ENCODE measurements at places on chromosomes 6 and 20. TPM values are rescaled to one million over a fixed set of nuclear protein-coding genes. Genes with fewer than 3 reads are reported as not detected.
A peak's percentile ranks its signal among the peaks of the same experiment; 100 is the strongest.

- H3K4me3 ChIP-seq = no peak overlapping the region
- no peaks in the 10 kb centered on the region for H3K27me3 ChIP-seq
- no peaks in the 10 kb centered on the region for H3K36me3 ChIP-seq
These were observed 91.0 kb upstream of the FOXA2 start for GRCh38 chr20:22675341-22675740.

The C20orf96 gene
- total RNA-seq = 3.6 TPM

- H3K4me1 ChIP-seq = no peaks in the 10 kb centered on the region
- no peak overlapping the region for H3K27ac ChIP-seq
- H3K4me3 ChIP-seq = no peak overlapping the region
- no peaks in the 10 kb centered on the region for H3K36me3 ChIP-seq
- DNase-seq = no peak
- no peaks in the 10 kb centered on the region for H3K27me3 ChIP-seq
These were observed 557.7 kb upstream of the NRSN1 start for GRCh38 chr6:23568292-23568691.

GRCh38 chr20:50844430-50845100 is 49.7 kb downstream of the BCAS4 start:
- H3K36me3 ChIP-seq = no peaks in the 10 kb centered on the region
- H3K27ac ChIP-seq = no peak overlapping the region
- no peaks in the 10 kb centered on the region for H3K27me3 ChIP-seq
- H3K4me1 ChIP-seq = peaks cover 10% of the 10 kb centered on the region
- no peak for DNase-seq
- H3K4me3 ChIP-seq = no peak overlapping the region

GRCh38 chr20:62031462-62032092 is 34.1 kb downstream of the TAF4 start:
- peaks cover 9% of the 10 kb centered on the region for H3K4me1 ChIP-seq
- H3K36me3 ChIP-seq = no peaks in the 10 kb centered on the region
- no peak overlapping the region for H3K4me3 ChIP-seq
- H3K27me3 ChIP-seq = no peaks in the 10 kb centered on the region
- DNase-seq = no peak
- no peak overlapping the region for H3K27ac ChIP-seq

The BIRC7 gene
- 0.50 TPM for total RNA-seq

DNA sequence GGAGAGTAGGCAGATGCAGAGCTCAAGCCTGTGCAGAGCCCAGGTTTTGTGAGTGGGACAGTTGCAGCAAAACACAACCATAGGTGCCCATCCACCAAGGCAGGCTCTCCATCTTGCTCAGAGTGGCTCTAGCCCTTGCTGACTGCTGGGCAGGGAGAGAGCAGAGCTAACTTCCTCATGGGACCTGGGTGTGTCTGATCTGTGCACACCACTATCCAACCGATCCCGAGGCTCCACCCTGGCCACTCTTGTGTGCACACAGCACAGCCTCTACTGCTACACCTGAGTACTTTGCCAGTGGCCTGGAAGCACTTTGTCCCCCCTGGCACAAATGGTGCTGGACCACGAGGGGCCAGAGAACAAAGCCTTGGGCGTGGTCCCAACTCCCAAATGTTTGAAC is 7.9 kb upstream of the DEFB125 start:
- no peaks in the 10 kb centered on the region for H3K27me3 ChIP-seq
- H3K4me1 ChIP-seq = no peaks in the 10 kb centered on the region
- no peak for DNase-seq
- no peak overlapping the region for H3K4me3 ChIP-seq
- H3K36me3 ChIP-seq = no peaks in the 10 kb centered on the region

GRCh38 chr6:152301021-152301764 is 336.0 kb downstream of the SYNE1 start:
- H3K27ac ChIP-seq = peak overlapping the region; percentile 69
- no peaks in the 10 kb centered on the region for H3K27me3 ChIP-seq
- DNase-seq = no peak
- peaks cover 32% of the 10 kb centered on the region for H3K4me1 ChIP-seq

The C6orf141 gene
- not detected for total RNA-seq

- no peaks in the 10 kb centered on the region for H3K27me3 ChIP-seq
- no peaks in the 10 kb centered on the region for H3K4me1 ChIP-seq
- H3K4me3 ChIP-seq = no peak overlapping the region
- no peaks in the 10 kb centered on the region for H3K36me3 ChIP-seq
- H3K27ac ChIP-seq = no peak overlapping the region
- DNase-seq = no peak
These were observed 228.0 kb downstream of the PLCB1 start for GRCh38 chr20:8360035-8360434.

The FIG4 gene
- total RNA-seq = 10.4 TPM

DNA sequence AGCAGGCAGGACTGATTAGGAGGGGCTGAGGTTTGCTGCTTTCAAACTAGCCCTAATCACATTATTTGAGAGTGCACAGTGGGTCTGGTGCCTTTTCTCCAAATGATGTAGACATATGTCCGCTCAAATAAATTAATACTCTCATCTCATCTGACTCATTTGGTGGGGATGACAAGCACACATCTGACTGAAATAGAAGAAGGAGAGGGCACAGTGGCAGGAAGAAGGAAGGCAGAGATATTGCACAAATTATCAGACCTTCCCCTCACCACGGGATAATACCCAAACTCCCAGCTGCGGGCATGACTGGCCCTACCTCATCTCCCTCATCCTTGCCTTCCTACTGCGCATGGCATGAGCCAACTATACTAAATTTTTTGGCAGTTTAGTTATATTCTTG is 33.9 kb upstream of the TNFRSF21 start:
- H3K27me3 ChIP-seq = no peaks in the 10 kb centered on the region
- H3K36me3 ChIP-seq = no peaks in the 10 kb centered on the region
- H3K27ac ChIP-seq = no peak overlapping the region
- no peaks in the 10 kb centered on the region for H3K4me1 ChIP-seq
- H3K4me3 ChIP-seq = no peak overlapping the region

The SAMD10 gene
- 4.1 TPM for total RNA-seq

The MAS1 gene
- not detected for total RNA-seq

- no peak overlapping the region for H3K27ac ChIP-seq
- H3K36me3 ChIP-seq = no peaks in the 10 kb centered on the region
- no peak for DNase-seq
- H3K27me3 ChIP-seq = no peaks in the 10 kb centered on the region
- H3K4me3 ChIP-seq = no peak overlapping the region
- peaks cover 22% of the 10 kb centered on the region for H3K4me1 ChIP-seq
These were observed 86.7 kb downstream of the GMDS start for GRCh38 chr6:2158596-2159271.

- no peak overlapping the region for H3K4me3 ChIP-seq
- peak; percentile 27 for DNase-seq
These were observed 58.4 kb upstream of the ARID1B start for GRCh38 chr6:156718647-156719394.

DNA sequence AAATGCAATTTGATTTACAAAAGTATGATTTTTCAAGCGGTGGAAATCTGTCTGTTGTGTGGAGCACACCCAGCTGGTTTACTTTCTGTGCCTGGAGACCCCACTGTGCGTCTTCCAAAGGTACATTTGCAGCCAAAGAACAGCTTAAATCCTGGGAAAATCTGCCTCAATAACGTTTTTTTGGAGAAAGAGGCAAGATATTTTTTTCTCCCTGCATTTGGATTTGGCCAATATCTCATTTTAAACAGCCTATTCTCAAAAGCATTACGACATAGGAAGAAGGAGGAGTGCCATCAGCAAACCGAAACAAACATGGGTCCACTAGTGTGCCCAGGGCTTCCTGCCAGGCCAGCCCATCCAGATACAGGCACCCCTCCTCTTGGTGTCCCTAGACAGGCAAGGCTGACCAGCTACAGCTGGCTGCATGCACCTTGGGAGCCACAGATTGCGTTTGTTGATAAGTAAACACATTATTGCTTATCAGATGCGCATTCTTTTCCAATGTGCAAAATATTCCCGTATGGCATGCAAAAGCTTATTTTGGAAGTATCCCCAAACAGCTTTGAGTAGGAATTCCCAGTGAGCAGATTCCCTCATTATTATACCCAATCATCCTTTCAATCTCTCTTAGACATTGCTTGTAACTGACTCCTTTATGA is 184.5 kb upstream of the MARCKS start:
- peak overlapping the region; percentile 41 for H3K27ac ChIP-seq
- DNase-seq = peak; percentile 43
- no peaks in the 10 kb centered on the region for H3K4me1 ChIP-seq
- H3K36me3 ChIP-seq = no peaks in the 10 kb centered on the region

GRCh38 chr20:43537921-43538877 is 20.6 kb upstream of the SGK2 start:
- H3K36me3 ChIP-seq = peaks cover 6% of the 10 kb centered on the region
- no peak overlapping the region for H3K4me3 ChIP-seq
- H3K4me1 ChIP-seq = no peaks in the 10 kb centered on the region
- peak; percentile 27 for DNase-seq
- no peaks in the 10 kb centered on the region for H3K27me3 ChIP-seq

- no peak overlapping the region for H3K4me3 ChIP-seq
- no peaks in the 10 kb centered on the region for H3K27me3 ChIP-seq
- no peaks in the 10 kb centered on the region for H3K36me3 ChIP-seq
- DNase-seq = no peak
These were observed 422.6 kb upstream of the MMS22L start for GRCh38 chr6:97705568-97705967.

The AKAP12 gene
- 30.7 TPM for total RNA-seq

- no peaks in the 10 kb centered on the region for H3K36me3 ChIP-seq
- H3K4me1 ChIP-seq = no peaks in the 10 kb centered on the region
- no peaks in the 10 kb centered on the region for H3K27me3 ChIP-seq
- no peak for DNase-seq
- no peak overlapping the region for H3K4me3 ChIP-seq
These were observed 327.3 kb upstream of the NOX3 start for GRCh38 chr6:155782739-155783459.

GRCh38 chr6:24274441-24275083 is 83.3 kb downstream of the DCDC2 start:
- no peak for DNase-seq
- no peaks in the 10 kb centered on the region for H3K4me1 ChIP-seq
- H3K36me3 ChIP-seq = no peaks in the 10 kb centered on the region
- no peak overlapping the region for H3K27ac ChIP-seq
- H3K4me3 ChIP-seq = no peak overlapping the region
- H3K27me3 ChIP-seq = no peaks in the 10 kb centered on the region

DNA sequence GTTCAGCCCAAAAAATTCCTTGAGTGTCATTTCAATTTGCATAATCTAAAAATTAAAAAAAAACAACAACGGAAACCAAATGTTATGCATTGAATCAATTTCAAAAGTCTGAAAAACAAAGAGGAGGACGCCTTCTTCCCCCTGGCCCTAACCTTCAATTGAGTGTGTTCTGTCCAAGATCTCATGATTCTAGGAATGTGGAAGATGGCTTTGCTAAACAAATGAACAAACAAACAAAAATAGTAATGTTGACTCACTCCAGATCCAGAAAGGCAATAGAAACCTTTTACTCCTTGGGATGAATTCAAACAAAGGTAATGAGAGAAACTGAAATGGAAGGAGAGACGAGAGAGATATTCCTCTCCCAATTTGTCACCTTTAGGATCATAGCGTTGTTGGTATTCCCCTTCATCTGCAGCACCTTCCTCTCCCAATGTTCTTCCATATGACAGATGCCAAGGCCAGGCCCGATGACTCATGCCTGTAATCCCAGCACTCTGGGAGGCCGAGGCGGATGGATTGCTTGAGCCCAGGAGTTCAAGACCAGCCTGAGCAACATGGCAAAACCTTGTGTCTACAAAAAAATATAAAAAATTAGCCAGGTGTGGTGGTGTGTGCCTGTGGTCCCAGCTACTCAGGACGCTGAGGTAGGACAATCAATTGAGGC is 109.2 kb upstream of the ADGRF1 start:
- H3K4me3 ChIP-seq = no peak overlapping the region
- DNase-seq = no peak
- H3K36me3 ChIP-seq = no peaks in the 10 kb centered on the region
- no peak overlapping the region for H3K27ac ChIP-seq

The RHAG gene
- not detected for total RNA-seq
